ENCODE measurements at places on chromosomes 5 and 9. TPM values are rescaled to one million over a fixed set of nuclear protein-coding genes. Genes with fewer than 3 reads are reported as not detected.

DNA sequence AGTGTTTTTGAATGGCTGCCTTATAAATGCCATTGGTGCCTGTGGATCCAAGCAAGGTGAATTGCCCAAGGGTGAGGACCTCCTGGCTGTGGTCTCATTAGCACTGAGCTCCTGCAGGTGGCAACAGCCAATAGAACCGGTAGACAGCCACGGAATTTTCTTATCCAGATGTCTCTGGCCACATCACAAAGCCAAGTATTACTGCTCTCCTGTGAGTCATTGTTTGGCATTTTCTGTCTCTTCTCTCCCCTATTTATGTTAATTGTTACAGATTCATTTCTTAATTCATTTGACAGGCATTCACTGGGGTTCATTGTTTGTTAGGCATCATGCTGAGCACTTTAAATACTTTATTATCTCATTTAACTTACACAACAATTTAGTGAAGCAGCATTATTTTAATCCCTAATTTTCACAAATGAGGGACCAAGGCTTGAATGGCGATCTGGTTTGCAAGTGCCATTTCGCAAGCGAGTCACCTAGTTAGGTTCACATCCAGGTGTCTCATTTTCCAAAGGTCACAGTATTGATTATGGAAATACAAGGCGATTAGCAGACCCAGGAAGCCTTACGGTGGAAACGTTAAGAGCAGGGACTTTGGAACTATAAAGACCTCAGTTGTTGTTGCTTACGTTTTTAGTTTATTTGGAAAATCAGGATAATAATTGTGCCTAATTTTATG lies 58.2 kb upstream of the DPYSL3 start:
- H3K27me3 ChIP-seq: no peaks in the 10 kb centered on the region
- H3K4me1 ChIP-seq: peaks cover 23% of the 10 kb centered on the region
- H3K36me3 ChIP-seq: no peaks in the 10 kb centered on the region

DNA sequence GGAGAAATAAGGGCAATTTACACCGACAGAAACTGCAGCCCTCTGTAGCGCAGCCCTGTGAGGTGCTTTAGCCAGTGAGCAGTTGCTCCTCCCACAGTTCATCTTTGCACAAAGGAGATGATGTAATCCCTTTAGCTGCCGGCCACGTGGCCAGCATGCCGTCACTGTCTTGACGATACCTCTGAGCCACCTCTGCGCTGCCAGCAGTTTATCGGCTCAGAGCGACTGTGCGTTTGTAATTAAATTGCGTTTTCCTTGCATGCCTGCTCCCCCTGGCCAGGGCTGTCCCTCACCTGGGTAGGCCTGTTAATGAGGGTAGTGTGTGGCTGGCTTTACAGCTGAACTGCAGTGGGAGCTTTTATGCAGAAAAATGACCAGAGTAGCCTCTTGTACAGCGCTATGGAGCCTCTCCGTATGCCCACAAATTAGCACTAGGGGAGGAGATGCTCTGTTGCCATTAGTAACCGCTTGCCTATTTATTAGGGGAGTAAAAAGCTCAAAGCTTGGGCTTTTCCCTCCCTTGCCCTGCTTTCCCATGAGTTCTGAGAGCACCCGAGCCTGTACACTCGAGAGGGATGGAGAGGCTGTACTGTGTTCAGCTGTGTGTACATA lies 107.0 kb downstream of the TRIO start:
- DNase-seq: no peak
- no peaks in the 10 kb centered on the region for H3K27me3 ChIP-seq
- H3K27ac ChIP-seq: no peak overlapping the region
- peaks cover 1% of the 10 kb centered on the region for H3K36me3 ChIP-seq
- H3K4me3 ChIP-seq: no peak overlapping the region

Gene NRARP
- 2.2 TPM for total RNA-seq

- H3K36me3 ChIP-seq: no peaks in the 10 kb centered on the region
- no peaks in the 10 kb centered on the region for H3K27me3 ChIP-seq
- no peaks in the 10 kb centered on the region for H3K4me1 ChIP-seq
Observed at GRCh38 chr5:18397891-18398290, 763.6 kb downstream of the TAF11L14 start.

Gene PCDHGB4
- 0.79 TPM for total RNA-seq

- H3K27me3 ChIP-seq: no peaks in the 10 kb centered on the region
- H3K27ac ChIP-seq: no peak overlapping the region
- H3K4me1 ChIP-seq: peaks cover 19% of the 10 kb centered on the region
- DNase-seq: peak; percentile 21
- no peak overlapping the region for H3K4me3 ChIP-seq
- H3K36me3 ChIP-seq: no peaks in the 10 kb centered on the region
Observed at GRCh38 chr5:72511774-72512592, 4.8 kb upstream of the ZNF366 start.

Gene KIF12
- total RNA-seq: not detected

- H3K4me1 ChIP-seq: peaks cover 52% of the 10 kb centered on the region
- H3K4me3 ChIP-seq: no peak overlapping the region
- DNase-seq: no peak
Observed at GRCh38 chr5:36370073-36370472, 68.4 kb upstream of the RANBP3L start.

GRCh38 chr9:100730086-100730485 lies 152.2 kb downstream of the CAVIN4 start:
- H3K27ac ChIP-seq: no peak overlapping the region
- no peaks in the 10 kb centered on the region for H3K36me3 ChIP-seq
- H3K27me3 ChIP-seq: peaks cover 20% of the 10 kb centered on the region
- DNase-seq: no peak

GRCh38 chr9:68870086-68870485 lies 143.8 kb downstream of the PRKACG start:
- H3K4me3 ChIP-seq: no peak overlapping the region
- no peak for DNase-seq
- peaks cover 65% of the 10 kb centered on the region for H3K27me3 ChIP-seq
- no peaks in the 10 kb centered on the region for H3K36me3 ChIP-seq

DNA sequence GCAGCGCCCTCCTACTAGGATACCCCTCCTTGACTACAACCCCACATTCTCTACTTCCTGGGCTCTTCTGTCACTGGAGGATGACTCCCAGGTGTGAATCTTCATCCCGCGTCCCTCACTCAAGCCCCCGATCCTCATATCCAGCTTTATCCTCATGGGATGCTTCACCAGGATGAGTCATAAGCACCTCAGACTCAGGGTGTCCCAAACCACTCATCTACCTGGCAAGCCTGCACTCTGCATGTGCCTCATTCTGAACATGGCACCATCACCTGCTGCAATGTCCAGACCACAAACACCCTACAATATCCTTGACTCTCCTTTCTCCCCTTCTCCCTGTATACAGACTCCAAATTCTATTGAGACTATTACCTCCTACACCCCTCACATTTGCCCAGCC lies 1.5 kb upstream of the TGFBI start:
- peaks cover 48% of the 10 kb centered on the region for H3K4me1 ChIP-seq
- no peak overlapping the region for H3K4me3 ChIP-seq
- no peak overlapping the region for H3K27ac ChIP-seq
- H3K27me3 ChIP-seq: no peaks in the 10 kb centered on the region
- DNase-seq: peak; percentile 34
- peaks cover 25% of the 10 kb centered on the region for H3K36me3 ChIP-seq

Gene PCDHA9
- 0.25 TPM for total RNA-seq

DNA sequence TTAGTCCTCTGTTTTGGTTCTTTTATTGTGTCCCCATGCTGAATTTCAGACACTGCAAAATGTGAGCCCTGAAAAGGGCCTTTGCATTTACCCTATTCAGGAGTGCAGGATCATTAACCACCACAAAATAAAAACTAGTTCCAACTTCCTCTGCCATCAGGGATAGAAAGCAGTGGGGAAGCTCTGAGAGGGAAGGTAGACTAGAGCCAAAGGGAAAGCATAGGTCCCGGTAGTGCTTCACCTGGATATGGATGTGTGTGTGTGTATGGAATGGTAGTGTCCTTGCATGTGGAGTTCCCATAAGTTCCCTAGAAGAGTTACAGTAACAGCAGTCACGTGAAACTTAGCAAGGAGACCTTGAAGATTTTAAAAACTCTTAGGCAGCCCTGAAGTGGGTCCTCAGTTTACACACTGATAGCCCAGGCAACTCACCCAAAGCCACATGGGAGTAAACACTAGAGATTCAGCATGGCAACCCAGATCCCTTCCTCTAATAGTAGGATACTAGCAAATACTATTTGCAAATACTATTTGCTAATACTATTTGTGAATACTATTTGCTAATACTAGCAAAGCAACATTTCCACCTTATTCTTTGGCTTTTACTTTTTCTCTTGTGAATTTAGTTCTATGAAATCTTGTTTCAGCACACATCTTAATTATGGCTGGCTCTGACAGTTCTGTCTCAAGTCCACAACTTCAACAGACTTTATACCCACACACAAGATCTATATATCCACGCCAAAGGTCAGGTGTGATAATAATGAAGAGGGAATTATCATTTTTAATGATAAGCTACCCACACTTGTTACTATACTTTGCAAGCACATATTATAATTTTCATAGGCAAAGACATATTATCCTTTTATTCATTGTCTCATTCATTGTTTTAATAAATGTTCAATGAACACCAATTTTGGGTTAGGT lies 70.4 kb upstream of the IFNE start:
- no peak for DNase-seq
- H3K4me3 ChIP-seq: peak overlapping the region; percentile 45
- H3K4me1 ChIP-seq: peaks cover 21% of the 10 kb centered on the region
- peak overlapping the region; percentile 75 for H3K27ac ChIP-seq
- H3K27me3 ChIP-seq: no peaks in the 10 kb centered on the region

DNA sequence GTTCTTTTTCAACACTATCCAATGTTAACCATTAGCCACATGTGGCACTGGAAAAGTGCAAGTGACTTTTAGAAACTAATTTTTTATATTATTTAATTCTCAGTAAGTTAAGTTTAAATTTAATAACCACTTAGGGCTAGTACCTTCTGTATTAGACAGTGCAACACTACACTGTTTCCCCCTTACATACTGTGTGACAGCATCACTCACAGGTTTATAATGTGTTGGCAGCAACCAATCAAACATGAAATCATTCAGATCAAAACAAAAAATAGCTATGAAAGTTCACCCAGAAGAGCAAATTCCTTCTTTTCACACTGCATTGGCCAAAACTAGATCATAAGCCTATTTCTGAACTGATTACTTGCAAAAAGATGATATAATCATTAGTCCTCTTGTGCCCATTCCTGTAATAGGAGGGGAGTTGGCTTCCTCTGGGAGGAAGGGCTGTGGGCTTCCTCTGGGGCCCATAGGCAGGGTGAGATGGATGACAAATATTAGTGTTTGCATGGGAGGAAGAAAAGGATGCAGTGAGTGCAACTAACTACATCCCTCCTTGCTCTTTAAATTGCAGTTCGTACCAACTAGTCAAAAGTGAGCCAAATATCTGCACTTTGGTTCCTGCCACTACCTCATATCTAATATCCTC lies 708.1 kb upstream of the RGMB start:
- no peaks in the 10 kb centered on the region for H3K4me1 ChIP-seq
- no peak overlapping the region for H3K27ac ChIP-seq
- H3K36me3 ChIP-seq: no peaks in the 10 kb centered on the region
- no peak overlapping the region for H3K4me3 ChIP-seq
- H3K27me3 ChIP-seq: no peaks in the 10 kb centered on the region
- no peak for DNase-seq

Gene CCDC183
- 0.26 TPM for total RNA-seq

Gene NPR3
- 1.1 TPM for total RNA-seq

Gene ZNF367
- 2.7 TPM for total RNA-seq

DNA sequence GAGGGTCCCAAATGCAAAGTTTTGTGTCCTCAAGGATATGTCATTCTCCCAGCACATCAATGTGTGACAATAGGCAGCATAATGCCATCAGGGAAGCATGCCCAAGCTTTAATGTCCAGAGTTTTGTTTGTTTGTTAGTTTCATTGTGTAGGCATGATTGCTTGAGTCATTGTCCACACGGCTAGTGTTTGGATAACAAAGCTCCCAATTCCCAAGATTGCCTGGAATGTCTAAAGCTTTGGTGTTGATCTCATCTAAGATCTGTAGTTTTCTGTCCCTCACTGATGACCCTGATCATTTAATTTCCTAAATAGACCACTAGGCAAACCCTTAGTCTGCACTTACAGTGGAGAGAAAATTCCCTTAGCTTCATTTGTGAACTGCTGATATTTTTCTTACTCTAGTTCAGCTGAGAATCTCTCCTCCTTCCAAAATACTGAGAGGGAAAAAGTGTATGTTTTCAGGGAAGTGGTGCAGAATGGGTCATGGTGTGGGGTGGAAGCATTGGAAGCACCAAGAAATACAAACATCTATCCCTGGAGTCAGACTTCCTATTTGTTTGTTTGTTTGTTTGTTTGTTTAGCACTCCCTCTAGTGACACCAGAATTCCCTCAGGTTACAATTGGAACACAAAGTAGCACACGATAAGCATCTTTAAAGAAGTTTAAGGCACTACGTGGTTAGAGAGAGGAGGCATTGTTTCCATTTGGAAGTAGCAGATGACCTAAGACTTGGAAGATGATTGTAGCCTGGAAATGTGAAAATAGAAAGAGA lies 127.1 kb downstream of the PRDM6 start:
- H3K4me1 ChIP-seq: peaks cover 2% of the 10 kb centered on the region
- H3K27me3 ChIP-seq: peaks cover 10% of the 10 kb centered on the region
- no peak overlapping the region for H3K4me3 ChIP-seq
- H3K27ac ChIP-seq: no peak overlapping the region

Gene DNM1
- total RNA-seq: 2.0 TPM

GRCh38 chr5:125032286-125032685 lies 285.8 kb upstream of the ZNF608 start:
- peak; percentile 52 for DNase-seq
- H3K27me3 ChIP-seq: no peaks in the 10 kb centered on the region
- no peak overlapping the region for H3K27ac ChIP-seq
- H3K4me3 ChIP-seq: no peak overlapping the region
- H3K36me3 ChIP-seq: peaks cover 2% of the 10 kb centered on the region

Gene SLC6A7
- total RNA-seq: not detected

DNA sequence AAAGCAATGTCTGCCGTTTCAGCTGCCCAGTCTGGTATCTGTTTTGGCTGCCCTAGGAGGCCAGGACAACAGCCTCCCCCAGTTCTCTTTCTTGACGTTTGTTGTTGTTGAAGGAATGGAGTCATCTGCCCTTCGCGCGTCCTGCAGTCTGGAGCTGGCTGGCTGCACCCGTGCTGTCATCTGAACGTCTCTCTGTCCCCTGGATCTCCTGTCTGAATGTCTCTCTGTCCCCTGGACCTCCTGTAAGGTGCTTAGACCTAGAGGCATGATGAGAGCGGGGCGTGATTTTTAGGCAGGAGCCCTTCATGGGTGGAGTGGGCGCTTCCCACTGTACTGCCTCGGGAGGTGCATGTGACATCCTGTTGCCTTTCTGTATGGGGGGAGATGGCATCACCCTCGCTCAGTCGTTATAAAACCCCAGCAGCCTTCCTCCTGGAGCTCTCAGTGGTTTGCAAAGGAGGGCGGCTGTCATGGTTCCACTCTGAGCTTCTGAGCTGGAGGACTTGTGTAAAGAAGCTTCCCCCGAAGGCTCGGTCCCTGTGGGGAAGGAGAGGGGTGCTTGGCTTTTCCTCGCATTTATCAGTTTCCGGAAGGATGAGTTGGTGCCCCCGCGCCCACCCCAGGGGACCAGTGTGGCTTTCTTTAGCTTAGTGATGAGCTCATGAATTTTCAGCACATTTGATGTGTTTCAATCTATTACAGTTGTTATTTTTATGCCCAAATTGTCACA lies 49.8 kb upstream of the OLFM1 start:
- no peak overlapping the region for H3K27ac ChIP-seq
- no peak for DNase-seq
- H3K27me3 ChIP-seq: peaks cover 75% of the 10 kb centered on the region
- H3K36me3 ChIP-seq: no peaks in the 10 kb centered on the region
- no peak overlapping the region for H3K4me3 ChIP-seq

Gene ADAMTSL2
- not detected for total RNA-seq

Gene SLC34A1
- not detected for total RNA-seq

- H3K27ac ChIP-seq: no peak overlapping the region
- H3K27me3 ChIP-seq: peaks cover 22% of the 10 kb centered on the region
- no peaks in the 10 kb centered on the region for H3K36me3 ChIP-seq
Observed at GRCh38 chr5:171707442-171707792, 78.2 kb upstream of the SMIM23 start.

Gene TMEM174
- not detected for total RNA-seq
